ENCODE measurements at places on chromosomes 7 and 10. TPM values are rescaled to one million over a fixed set of nuclear protein-coding genes. Genes with fewer than 3 reads are reported as not detected.

MBL2 gene
- under 0.01 TPM for total RNA-seq

DNA sequence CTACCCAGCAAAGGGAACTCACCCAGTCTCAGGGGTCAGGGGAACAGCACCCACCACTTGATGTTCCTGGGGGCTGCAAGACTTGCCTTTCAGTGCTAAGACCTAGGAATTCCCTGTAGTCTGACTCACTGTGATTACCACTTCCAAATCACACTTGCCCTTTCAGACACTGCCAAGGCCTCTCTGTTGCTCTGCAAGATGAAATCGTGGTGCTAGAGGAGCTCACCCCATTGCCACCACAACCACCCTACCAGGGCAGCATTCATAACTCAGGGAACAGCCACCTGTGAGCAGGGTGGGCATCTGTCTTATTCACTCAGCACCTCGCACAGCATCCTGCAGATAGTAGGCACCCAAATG lies 36.5 kb downstream of the XPNPEP1 start:
- no peak overlapping the region for H3K4me3 ChIP-seq
- DNase-seq: no peak
- H3K27ac ChIP-seq: peak overlapping the region; percentile 86
- no peaks in the 10 kb centered on the region for H3K27me3 ChIP-seq

- no peak for DNase-seq
- no peaks in the 10 kb centered on the region for H3K27me3 ChIP-seq
- no peaks in the 10 kb centered on the region for H3K4me1 ChIP-seq
- no peaks in the 10 kb centered on the region for H3K36me3 ChIP-seq
- H3K27ac ChIP-seq: no peak overlapping the region
Measured at GRCh38 chr7:125256446-125256845, 326.8 kb upstream of the POT1 start.

- no peaks in the 10 kb centered on the region for H3K36me3 ChIP-seq
- peaks cover 2% of the 10 kb centered on the region for H3K4me1 ChIP-seq
- DNase-seq: no peak
Measured at GRCh38 chr7:35729061-35729783, 34.3 kb upstream of the HERPUD2 start.

DENND2A gene
- total RNA-seq: 0.36 TPM

LIPN gene
- not detected for total RNA-seq

- no peak overlapping the region for H3K4me3 ChIP-seq
- H3K4me1 ChIP-seq: no peaks in the 10 kb centered on the region
- H3K27me3 ChIP-seq: no peaks in the 10 kb centered on the region
- no peak for DNase-seq
- no peaks in the 10 kb centered on the region for H3K36me3 ChIP-seq
Measured at GRCh38 chr7:68441645-68442044, 1156.6 kb upstream of the AUTS2 start.

Measured in osteoblast (primary cell).